Endothelial cell of umbilical vein (primary cell): ENCODE measurements at places on chromosomes 11 and 22. TPM values are rescaled to one million over a fixed set of nuclear protein-coding genes. Genes with fewer than 3 reads are reported as not detected.

- no peak for DNase-seq
These were observed 802 bp downstream of the KBTBD3 start for GRCh38 chr11:106076171-106076918.

- DNase-seq = no peak
These were observed 135.2 kb upstream of the C11orf58 start for GRCh38 chr11:16603245-16603644.

- no peak for DNase-seq
These were observed 9.7 kb upstream of the STK33 start for GRCh38 chr11:8603696-8604077.

DNA sequence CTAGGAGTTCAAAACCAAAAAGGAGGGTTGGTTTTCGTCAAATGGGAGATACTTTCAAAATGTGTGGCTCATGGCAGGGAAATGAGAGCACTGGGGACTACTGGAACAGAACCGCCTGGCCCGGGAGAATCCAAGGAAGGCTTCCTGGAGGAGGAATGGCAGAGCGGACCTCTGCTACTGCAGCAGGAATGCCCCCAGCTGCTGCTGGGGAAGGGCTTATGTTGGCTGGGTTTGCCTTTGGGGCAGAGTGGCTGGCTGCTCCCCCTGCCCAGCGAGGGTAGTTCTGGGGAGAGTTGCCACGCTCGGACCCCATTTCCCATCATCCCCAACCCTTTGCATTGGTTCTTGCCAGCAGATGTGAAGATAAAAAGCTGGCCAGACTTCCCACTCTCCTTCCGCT, 10.6 kb upstream of the APOBEC3A start:
- DNase-seq = no peak

GRCh38 chr11:6237761-6238302, 1.1 kb upstream of the CNGA4 start:
- DNase-seq = no peak

Gene LDHAL6A
- total RNA-seq = not detected in 2 replicates

Gene LRRN4CL
- 0.20 and 0.37 TPM in 2 replicates for total RNA-seq

Gene CNGA4
- not detected in 2 replicates for total RNA-seq

Gene OR8I2
- not detected in 2 replicates for total RNA-seq

Gene POTEH
- total RNA-seq = not detected in 2 replicates
